ENCODE measurements at places on chromosomes 5 and 9. TPM values are rescaled to one million over a fixed set of nuclear protein-coding genes. Genes with fewer than 3 reads are reported as not detected.

DNA sequence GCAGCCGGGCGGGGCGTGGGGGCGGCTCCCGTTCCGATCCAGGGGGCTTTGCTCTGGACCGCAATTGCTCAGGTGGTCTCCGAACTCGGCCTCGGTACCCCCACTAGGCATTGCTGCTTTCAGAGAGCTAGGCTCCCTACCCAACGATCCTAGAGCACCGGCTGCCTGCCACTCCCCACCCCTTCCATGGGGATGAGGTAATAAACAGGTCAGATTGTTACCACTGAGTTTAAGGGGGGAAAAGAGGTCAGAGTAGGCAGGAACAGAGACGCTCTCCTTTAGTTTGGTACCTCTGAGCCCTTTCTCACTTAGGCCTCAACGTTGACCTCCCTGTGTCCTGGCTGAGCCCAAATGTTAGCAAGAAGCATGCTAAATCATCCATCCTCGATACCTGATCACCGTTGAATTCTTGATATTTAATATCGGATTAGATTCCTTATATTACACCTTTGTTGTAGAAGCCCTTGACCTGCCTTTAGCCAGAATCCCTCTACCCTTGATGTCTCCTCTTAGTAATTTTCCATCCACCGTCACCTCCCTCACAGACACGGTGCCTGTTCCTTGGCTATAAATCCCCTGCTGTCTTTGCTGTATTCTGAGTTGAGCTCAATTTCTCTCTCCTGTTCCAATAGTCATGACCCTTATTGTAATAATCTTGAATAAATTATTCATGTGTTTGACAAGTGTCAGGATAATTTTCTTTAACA, 588 bp upstream of the PLPP1 start:
- DNase-seq = no peak

DNA sequence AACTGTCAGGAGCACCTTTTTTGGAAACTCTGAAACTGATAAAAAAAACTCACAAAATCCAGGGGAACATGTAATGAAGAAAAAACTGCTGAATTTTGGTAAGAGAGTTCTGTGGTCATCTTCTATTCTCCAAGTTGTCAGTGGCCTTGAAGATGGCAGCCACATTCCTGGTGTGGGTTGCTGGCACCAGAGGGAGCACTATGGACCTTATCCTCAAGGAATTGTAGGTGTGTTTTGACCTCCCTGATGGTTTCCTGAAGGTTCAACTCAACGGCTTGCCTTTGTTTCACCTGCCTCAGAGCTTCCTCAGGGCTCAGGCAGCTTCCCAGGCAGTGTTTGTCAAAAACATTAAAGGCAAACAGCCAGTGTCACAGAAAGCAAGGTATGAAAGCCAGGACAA, 2.2 kb upstream of the SLC38A9 start:
- DNase-seq = no peak

GRCh38 chr5:54753034-54753433, 232.4 kb downstream of the ESM1 start:
- no peak for DNase-seq

DNA sequence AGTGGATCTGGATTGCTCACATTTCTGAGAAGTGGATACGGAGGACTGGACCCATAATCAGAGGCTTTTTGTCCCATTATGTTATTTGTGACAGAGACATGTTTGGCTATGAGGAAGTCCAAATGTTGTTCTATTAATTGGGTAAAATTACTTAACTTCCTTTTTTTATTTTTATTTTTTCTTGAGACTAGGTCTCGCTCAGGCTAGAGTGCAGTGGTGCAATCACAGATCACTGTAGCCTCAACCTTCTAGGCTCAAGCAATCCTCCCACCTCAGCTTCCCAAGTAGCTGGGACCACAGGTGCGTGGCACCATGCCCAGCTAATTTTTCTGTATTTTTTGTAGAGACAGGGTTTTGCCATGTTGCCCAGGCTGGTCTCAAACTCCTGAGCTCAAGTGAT, 11.9 kb upstream of the PGGT1B start:
- no peak for DNase-seq

DNA sequence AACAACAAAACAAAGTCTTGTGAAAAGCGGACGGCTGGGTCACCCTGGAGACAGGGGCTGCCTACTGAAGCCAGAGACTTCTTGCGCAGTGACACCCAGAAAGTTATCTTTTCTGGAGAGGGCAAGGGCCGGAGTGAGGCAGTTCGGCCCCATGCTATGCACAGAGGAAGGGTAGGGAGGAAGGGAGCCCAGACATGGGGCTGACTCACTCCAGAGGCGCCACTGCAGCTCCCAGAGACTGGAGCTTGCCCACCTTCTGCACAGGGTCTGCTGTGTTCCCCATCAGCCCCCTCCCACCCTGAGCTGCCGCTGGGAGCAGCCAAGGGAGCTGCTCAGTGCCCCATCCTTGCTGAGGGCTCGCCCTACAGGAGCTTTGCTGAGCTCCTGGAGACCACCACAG, 13.3 kb downstream of the SLC6A3 start:
- DNase-seq = no peak

DNA sequence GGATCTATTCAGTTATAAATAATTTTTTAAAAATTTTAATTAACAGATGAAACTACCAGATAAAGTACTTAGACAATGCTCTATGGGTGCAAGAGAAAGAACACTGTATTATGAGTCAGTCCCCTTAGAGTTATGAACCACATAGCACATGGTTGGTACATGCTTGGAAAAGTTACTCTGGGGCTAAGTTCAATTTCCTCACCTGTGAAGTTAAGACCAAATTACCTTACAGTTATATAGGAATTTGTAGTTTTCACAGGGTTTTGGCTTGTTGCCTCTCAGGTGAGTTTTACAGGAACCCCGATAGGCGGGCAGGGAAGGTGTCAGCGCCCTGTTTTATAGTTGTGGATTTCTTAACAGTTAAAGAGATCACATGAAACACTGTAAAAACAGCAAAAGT, 1.2 kb downstream of the PANK3 start:
- peak; percentile 9 for DNase-seq

Gene COL5A1
- 1,367 TPM for total RNA-seq

Gene DOLPP1
- total RNA-seq = 4.8 TPM

Gene CTSV
- 6.7 TPM for total RNA-seq

Gene WDR38
- total RNA-seq = not detected

Gene ADGRD2
- total RNA-seq = not detected

Measured in umbilical cord (tissue), 2 donors.